ENCODE measurements at places on chromosomes 3 and 15.
A peak's percentile ranks its signal among the peaks of the same experiment; 100 is the strongest.

- DNase-seq = peak; percentile 72
Measured at GRCh38 chr15:55588070-55588814, at the start of gene PYGO1. TSS of gene PYGO1 (minus strand) at chr15:55588345. CDS start at chr15:55587883, 462 bp downstream.

DNA sequence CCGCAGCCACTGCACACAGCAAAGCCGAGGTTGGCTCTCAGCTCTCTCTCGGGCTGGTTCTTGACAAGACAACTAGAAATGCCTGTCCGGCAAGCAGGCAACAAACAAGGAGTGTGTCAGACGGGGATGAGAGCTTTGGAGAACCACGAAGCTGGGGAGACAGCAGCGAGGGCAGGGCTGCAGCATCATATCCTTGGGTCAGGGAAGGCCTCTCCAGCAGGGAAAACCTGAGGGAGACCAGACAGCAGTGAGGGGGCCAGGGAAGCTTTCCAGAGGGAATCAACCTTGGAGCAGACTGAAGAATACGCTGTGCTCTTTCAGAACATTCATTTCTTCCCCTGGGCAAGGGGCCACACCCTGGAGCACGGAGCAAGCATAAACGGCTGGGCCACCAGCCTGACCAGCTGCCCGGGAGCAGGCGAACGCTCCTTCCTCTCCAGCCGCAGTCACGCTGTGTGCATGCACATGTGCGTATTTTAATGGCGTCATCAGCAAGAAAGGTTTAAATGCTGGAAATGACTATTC is 58.7 kb downstream of the CHSY1 start:
- DNase-seq = no peak

GRCh38 chr15:64694816-64695215 is 80.6 kb downstream of the RBPMS2 start:
- no peak for DNase-seq

DNA sequence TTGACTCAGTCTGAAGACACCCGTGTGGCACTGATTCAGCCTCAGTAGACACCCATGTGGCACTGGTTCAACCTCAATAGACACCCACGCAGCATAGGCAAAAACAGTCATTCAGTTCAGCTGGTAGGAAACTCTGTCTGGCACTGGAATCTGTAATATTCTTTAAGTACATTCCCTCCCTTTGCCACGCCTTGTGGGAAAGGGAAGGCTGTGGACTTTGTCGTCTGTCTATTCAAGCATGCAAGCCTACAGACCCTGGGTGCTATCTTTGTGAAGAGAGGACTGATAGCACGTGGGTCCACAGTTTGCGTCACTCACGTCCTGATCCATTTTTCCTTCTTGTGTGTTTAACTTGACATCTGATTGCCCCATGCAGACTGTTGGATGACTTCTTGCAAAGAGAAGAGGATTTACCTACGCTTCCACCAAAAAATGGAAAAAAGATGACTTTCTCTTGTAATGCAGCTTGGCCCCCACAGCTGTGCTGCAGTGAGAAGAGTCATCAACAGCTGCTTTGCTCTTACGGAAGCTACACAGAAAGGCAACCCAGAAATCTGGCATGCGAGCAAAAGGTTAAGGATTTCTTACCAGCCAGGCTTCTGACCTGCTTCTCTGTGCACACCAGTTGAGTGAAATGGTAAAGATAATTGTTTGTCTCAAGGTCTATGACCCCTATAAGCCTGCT is 278.1 kb downstream of the ULK4 start:
- DNase-seq = peak; percentile 65

DNA sequence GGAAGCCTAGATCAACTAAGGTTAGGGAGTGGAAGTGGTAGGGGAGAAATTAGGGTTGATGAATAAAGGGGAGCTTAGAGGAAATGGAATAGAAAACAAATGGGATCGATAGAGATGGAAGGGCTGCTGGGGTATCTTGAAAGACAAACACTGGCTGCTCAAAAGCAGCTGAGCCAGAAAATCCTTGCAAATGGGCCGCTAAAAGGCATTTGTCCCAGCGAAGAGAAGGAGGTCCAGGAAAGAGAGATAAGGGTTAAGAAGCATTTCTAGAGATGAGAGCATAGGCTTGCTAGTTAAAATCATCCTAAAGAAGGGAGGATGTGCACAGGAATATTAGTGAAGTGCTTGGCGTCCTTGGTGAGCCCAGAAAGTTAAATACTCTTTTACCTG is 258.0 kb upstream of the CBLB start:
- DNase-seq = no peak

DNA sequence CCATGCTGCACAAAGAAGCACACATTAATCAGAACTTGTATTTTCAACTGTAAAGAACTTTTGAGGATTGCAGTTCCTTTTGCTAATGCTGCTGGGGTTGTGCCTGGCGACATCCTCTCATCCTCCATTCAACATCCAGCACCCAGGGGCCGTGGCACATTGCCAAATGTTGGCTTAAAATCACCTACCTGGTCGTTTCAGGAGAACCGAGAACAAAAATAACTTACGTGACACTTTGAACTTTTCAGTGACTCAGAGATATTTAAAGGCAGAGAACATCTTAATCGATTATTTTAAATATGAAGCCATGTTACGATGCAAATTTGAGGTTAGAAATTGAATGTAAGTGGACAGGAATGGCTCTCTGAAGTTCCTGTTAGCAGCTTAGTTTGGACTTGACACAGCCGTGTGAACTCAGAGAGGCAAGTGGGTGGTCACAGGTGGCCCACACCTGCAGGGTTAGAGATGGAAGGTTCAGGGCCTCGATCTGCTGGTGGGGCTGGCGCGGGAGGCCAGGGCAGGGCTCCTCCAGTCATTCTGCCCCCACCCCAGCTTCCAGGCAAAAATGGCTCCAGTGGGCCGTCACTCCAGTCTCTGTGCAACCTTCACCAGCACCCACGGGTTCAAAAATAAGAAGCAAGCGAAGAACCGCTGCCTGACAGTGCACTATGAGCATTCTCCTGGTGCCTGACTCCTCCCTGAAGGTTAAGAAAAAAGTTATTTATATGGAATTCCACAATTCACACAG is 12.2 kb downstream of the LRRK1 start:
- no peak for DNase-seq
